ENCODE measurements at places on chromosomes 5 and 9.

- no peak for DNase-seq
Observed at GRCh38 chr5:111783537-111783936, 26.5 kb upstream of the NREP start.

DNA sequence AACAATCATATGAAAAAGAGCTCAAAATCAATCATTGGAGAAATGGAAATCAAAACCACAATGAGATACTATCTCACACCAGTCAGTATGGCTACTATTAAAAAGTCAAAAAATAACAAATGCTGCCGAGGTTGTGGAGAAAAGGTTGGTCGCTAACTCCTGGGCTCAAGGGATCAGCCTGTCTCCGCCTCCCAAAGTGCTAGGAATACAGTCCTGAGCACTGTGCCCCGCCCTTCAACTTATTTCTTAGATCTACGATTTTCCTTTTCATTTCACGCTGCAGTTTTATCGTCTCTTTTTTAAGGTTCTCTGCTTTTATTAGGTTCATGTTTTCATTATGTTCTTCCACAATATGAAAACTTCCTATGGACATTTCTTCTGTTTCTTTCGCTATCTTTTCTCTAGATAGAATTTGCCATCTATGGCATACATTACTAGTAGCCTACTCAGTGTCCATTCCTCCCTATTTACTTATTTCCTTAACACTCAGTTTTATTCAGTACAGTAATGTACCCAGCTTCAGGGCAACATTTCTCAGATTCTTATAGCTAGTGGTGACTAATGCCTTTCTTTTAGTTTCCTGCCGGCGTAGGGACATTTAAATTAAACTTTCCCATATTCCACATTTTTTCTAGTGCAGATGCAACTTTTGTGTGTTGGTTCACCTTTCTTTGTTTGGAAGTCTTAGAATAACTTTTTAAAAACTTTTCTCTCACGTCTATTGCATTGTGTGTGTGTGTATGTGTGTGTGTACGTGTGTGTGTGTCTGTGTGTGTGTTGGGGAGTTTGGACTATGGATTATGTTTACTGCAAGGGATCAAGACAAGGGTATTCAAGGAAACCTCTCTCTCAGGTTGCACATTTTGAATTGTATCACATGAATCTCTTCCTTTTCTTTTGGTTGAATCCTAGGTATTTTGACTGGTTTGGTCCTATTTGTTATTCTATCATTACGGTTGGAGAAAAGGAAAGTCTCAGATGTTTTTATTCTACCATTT lies 21.6 kb upstream of the FBN2 start:
- no peak for DNase-seq

GRCh38 chr5:96506376-96506775 lies 73.3 kb upstream of the PCSK1 start:
- DNase-seq: no peak

DNA sequence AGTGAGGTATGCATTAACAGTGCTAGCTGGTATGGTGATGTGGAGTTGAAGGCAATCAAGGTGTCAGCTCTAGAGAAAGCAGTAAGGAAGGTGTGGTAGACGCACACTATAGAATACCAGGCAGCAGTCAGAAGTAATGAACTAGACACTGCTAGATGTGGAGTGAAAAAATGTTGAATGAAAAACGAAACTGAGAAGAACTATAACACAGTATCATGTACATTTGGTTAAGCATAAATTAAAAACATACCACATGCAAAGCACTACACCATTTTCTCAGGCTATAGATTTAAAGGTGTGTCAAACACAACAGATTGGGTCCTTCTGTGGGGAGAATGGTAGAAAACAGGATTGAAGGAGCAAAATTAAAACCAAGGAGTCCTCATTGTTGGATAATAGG lies 15.4 kb downstream of the ZNF622 start:
- DNase-seq: no peak

DNA sequence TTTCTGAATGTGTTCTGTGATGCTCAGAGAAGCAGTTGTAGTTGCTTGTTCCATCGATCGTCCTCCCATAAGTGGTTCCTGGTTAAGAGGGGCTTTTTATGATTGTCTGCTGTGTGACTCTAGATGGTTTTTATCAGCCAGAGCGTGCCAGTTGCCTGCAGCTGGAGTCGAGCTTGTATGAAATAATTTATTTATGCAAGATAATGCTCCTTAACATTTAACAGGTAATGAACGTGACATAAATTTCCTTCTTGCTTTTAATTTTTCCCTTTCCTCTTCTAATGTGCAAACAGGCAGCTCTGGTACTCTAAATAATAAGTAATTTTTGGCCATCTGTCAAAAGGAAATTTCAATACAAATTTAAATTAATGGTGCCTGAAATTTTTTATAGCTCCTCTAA lies 84.4 kb downstream of the TLE4 start:
- no peak for DNase-seq

DNA sequence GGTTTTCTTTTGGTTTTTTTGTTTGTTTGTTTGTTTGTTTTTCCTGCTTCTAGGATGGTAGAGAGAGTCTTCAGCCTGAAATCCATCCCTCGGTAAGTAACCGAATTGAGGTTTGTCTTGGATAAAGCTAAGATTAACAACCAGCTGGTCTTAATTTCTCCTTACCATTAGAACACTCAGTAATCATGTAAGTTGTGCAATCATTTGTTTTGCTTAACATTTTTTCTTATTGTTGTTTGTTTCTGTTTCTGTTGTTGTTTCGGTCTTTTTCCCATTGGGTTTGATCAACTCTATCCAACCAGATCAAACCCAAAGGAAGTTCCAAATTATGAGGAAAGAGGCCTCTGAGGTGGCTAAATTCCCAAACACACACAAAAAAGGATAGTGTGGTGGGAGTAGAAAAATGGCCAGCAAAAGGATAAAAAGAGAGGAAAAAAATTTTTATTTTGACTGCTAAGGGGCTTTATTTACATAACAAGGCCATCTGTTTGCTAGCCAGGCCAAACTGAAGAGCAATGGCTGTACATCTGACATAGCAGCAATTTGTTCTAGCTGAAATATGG lies 49.6 kb upstream of the ANKRD31 start:
- DNase-seq: no peak

DNA sequence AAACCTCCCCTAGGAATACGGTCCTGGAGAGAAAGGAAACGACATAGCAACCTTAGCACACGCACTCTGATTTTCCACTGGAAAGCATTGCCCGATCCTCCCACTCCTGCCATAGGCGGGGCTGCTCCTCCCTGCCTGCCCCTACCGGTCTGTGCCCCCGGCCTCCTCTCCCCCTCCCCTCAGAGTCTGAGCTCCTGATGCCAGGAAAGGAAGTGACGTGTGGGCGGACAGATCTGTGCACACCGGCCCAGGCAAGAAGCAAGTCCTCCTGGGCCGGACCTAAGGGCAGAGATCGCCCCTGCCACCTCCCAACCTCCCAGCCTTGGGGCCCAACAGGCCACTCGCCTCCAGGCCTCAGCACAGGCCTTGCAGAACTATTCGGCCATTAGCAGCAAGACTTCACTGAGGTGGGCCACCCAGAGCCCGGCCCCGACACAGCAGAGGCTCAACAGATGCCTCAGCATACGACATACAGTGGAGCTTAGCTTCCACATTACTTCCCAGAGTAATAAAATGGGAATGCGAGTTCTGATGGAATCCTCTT lies 7.2 kb downstream of the NINJ1 start:
- peak; percentile 41 for DNase-seq

- DNase-seq: no peak
Observed at GRCh38 chr9:98168153-98168780, 24.2 kb downstream of the CORO2A start.

DNA sequence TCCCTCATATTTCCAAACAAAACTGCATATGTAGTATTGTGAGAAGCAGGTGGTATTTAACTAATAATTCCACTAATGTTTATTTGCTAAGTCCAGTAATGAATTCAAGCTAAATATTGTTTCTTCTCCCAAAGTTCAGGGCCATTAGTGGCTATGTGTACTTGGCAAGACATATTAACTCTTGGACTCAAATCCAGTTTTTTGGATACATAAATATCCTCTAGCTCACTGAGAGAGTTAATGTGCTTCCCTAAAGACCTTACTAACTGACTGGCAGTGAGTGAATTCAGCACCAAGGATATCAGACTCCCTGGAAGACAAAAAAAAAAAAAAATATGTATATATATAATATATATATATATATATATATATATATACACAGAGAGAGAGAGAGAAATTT lies 214.1 kb downstream of the RAB3C start:
- no peak for DNase-seq

- DNase-seq: no peak
Observed at GRCh38 chr5:10149911-10150310, 99.8 kb downstream of the ATPSCKMT start.

DNA sequence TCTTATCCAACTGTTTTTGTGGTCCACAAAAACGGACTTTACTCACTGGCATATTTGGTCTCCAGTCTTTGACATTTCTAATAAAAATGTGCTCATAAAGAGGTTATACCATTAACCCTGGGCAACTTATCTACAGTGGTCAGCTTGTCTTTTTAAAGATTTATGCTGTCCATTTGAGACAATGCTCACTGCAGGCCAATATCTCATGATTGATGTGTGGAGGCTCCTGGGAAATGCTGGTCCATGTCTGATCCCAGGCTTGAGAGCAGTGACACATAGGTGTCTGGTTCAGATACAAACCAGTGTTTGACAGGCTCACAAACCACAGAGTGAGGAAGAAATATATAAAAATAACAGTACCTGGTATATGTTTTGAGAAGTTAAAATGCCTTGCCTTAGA lies 180.7 kb downstream of the TARS1 start:
- no peak for DNase-seq

- no peak for DNase-seq
Observed at GRCh38 chr9:137516144-137516917, 33.9 kb downstream of the PNPLA7 start.

DNA sequence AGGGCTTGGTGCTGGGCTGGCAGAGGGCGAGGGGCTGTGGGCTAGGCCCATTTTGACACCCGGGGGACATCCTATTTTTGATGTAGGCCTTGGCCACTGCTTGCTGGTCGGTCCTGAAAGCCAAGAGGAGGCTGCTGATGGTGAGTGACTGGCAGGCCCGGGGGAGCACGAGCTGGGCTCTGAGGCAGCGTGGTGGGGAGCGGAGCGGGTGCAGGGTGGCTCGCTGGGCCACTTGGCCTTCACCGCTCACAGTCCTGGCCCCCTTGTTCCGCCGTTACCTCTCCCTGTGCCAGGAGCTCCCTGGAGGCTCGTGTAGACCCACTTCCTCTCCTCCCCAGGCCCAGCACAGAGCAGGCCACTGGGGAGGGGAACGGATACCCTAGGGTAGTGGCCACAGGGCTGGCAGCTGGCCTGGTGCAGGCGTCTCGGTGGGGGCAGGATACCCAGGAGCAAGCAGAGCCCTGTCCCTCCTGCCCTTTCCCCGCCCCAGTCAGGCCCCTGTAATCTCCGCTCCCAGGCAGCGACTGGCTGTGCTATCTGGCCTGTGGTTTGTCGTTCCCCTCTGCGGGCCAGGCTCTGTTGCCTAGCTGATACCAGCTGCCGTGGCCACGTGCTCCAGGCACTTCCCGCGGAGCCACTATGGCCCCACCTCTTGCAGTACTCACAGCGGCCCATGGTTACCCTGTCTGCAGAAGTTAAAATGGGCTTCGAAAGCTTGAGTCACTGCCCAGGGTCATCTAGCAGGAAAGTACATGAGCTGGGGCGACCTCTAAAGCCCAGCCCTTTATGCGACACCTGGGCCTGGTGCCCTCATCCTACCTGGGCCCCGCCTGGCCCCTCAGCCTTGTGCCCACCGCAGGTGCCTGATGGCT lies 11.7 kb upstream of the DOLPP1 start:
- peak; percentile 88 for DNase-seq

Data from Right ventricle myocardium superior (tissue), 1 donor.